ENCODE measurements at places on chromosomes 7 and 10. TPM values are rescaled to one million over a fixed set of nuclear protein-coding genes. Genes with fewer than 3 reads are reported as not detected.
A peak's percentile ranks its signal among the peaks of the same experiment; 100 is the strongest.

- no peak for DNase-seq
Measured at GRCh38 chr7:16785846-16786245, 19.0 kb downstream of the AGR2 start.

Gene TMEM236
- 0.17 TPM for total RNA-seq

Gene LRRN3
- 42.7 TPM for total RNA-seq

Gene KIN
- 14.5 TPM for total RNA-seq

Gene SUN3
- total RNA-seq: not detected

DNA sequence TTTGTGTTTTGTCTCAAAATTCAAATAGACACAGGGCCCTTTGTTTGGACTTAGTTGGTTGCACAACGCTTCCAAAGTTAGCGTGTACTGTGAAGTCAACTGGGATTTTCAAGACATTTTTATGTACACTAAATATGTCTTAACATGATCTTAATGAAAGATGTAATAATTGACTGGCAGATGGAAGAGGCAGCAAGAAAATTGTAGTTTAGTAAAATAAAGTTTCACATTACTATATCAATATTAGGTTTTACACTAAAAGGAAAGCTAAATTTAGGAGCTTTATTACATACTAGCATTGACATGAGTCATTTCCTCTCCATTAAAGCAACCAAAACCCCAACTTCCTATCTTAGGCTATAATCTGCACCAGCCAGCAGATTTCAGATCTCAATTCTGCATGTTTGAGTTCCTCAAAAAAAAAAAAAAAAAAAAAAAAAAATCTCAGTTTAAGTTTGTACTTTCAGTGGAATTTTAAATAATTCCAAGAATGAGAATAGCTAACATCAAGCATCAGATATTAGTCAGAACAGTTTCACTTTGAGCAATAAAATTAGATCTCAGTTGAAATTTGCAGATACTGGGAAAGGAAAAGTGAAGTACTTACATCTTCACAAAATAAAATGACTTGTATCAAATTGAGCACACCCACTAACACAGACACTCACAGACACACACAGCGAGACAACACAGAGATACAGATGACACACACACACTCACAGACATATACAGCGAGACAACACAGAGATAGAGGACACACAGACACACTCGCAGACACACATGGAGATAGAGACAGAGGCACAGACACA lies 346.6 kb upstream of the KLF6 start:
- DNase-seq: peak; percentile 81

GRCh38 chr10:69458430-69459100 lies 7.3 kb downstream of the TSPAN15 start:
- DNase-seq: no peak

DNA sequence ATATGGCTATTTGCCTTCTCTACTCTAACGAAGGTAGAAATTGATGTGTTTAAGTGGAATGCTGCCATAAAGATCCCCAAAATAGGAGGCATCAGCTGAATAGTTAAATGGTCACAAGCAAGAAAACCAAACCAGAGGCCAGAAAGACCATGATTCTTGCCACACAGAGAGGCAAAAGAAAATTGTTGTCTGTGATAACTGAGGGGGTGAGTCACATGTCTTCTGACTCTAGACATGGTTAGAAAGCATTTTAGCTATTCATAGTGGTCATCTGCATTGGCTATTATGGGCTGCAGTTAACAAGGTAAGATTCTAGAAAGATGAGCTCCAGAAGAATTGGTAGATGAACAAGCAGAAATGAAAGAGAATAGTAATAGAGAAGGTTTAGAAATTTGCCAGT lies 361.4 kb upstream of the NPSR1 start:
- DNase-seq: no peak

Gene ADAM12
- total RNA-seq: 0.17 TPM

Gene PRKAR2B
- 0.47 TPM for total RNA-seq

Gene PLEKHA1
- 62.9 TPM for total RNA-seq
